Fibroblast of skin of right quadriceps (primary cell): ENCODE measurements at places on chromosomes 1 and 21.

GRCh38 chr1:248688527-248689298 lies 13.9 kb downstream of the OR14I1 start:
- DNase-seq: no peak

DNA sequence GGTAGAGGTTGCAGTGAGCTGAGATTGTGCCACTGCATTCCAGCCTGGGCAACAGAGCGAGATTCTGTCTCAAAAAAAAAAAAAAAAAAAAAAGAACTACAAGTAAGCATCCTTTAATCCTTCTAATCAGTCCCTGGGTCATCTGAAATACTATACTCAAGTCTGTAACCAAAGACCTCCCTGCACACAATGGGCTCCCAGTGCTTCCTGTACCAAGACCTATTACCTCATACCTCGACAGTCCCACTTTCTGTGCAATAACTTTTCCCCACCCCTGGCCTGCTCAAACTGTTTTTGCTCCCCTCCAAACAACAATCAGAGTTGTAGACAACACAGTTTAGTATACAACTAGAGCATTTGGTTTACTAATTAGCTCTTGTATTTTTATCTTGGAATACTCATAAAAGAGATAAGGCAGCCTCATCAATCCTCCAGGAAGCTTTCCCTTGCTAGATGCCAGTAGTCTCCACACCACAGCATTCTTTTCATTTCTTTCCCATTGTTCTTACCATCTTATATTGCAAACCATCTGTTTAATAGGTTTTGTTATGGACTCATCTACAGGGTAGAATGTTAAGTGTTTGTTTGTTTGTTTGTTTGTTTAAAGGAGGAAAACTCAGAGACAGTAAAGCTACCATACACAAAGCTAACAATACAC lies 19.2 kb upstream of the RLF start:
- DNase-seq: no peak

GRCh38 chr1:12634156-12634555 lies 9.7 kb upstream of the AADACL4 start:
- DNase-seq: no peak

GRCh38 chr1:64471218-64472039 lies 1.5 kb downstream of the CACHD1 start:
- DNase-seq: peak; percentile 50

GRCh38 chr1:16243936-16244649 lies 7.1 kb upstream of the CPLANE2 start:
- DNase-seq: peak; percentile 73

- DNase-seq: no peak
Measured at GRCh38 chr1:25654109-25654660, 37.6 kb downstream of the MAN1C1 start.

- no peak for DNase-seq
Measured at GRCh38 chr1:7418442-7419080, 352.5 kb upstream of the VAMP3 start.

DNA sequence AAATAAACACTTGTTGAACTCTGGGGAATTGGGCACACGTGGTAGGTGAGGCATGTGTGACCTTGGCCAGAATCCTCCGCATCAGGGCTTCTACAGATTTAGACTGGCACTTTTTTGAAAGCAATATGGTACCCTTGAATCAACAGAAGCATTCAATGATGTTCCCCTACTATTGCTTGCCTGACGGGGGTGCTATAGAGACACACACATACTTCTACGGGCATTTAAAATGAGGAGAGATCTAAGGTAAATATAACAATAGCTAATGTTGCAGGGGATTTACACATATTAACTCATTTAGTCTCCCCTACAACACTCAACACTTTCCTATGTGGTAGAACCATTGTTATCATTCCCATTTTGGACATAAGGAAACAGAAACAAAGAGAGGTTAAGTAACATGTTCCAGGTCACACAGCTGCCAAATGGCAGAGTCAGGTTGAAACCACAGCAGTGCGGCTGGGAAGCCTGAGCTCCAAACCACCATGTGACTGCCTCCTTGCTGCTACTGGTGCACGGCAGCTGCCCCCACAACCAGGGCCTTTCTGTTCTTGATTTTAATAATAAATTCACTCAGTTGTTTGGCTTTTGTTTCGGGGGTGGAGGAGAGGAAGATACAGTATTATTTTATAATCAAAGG lies 147.4 kb downstream of the ZNF281 start:
- DNase-seq: no peak

DNA sequence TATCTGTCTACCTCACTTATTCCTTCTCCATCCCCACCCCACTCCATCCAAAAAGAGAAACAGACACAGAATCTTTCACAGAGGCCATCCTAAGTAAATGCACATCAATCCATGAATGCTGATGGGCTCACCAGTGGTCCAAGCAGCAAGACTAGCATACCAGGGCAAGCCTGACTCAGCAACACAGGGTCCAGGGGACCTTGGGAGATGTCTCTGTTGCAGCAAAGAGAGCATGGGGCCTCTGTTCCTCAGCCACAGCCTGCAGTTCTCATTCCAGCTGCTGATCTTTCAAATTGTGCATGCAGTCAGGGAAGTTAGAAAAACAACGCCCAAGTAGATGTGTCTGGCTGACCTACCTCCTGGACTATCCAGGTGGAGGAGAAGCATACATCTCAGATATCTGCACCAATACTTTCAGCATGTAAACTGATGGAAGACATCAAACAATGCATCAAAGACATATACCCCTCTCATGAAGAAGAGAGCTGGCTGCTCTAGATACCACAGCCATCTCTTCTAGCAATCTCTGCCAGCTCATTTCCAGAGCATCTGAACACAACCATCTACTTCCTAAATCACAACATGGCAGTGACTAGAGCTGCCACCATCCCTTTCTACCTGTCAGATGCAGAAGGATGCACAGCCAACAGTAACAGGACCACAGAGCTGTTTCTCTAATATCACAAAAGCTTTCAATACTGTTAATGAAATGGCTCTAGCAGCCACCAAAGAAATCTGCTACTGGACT lies 54.5 kb downstream of the CD34 start:
- DNase-seq: no peak

GRCh38 chr1:16905868-16906702 lies 10.3 kb downstream of the RNU1-2 start:
- DNase-seq: peak; percentile 59

GRCh38 chr1:181737056-181737455 lies 253.7 kb downstream of the CACNA1E start:
- DNase-seq: no peak

DNA sequence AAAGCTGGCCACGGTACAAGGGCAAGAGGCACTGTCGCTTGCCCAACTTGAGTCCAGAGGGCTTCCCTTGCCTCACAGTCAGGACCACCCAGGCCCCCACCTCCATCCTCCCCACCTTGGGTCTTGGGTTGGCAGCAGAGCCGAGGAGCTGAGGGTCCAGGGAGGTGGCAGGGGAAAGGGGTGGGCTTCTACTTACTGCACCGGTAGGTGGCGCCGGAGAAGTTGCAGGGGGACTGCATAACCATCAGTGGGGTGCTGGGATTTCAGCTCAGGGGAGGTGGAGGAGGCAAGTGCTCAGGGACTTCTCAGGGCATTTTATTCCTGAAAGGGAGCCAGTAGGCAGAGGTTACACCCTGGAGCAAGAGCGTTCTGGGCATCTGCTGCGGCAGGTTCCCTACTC lies 44.0 kb downstream of the TRIM62 start:
- peak; percentile 38 for DNase-seq

- DNase-seq: no peak
Measured at GRCh38 chr1:184771190-184771691, 16.6 kb upstream of the EDEM3 start.

GRCh38 chr1:86200901-86201300 lies 44.3 kb upstream of the COL24A1 start:
- DNase-seq: no peak

DNA sequence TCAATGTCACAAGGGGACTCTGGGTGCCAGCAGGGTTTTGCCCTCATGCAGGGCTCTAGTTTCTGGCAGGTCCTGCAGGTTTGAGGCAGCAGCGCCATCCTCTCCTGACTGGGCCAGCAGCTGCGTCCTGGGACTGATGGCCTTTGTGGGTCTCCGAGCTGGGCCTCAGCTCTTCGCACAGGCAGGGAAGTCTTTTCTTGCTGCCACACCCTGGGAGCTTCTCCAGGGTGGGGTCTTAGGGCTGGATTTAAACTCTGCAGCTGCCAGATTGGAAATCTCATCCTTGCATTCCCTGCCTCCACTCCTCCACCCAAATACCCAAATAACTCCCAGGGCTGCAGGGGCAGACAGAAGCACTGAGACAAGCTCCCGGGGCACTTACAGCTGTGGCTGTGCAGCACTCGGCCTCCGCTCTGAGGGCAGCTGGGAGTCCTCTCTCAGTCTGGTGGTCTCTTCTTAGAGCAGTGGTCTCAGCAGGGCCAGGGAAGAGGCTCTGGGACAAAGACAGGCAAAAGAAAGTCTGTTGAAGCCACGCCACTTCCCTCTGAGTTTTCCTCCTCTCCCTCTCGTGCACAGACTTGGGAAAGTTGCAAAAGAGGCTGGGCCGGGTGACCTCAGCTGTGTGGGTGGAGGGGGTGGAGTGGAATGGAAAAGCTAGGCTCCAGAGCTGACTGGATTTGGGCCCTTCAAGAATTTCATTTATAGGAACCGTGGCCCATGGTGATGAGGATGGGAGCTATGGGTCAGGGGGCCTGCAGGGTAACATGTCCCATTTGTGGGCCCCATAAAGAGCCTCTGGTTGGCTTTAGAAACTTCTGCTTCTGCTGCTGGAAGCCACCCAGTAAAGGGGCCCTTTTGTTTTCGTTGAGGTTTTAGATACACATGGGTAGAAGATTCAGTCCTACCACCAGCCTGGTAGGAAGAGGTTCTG lies at the start of gene RAB7B:
RAB7B (minus strand) TSS at position 525 of the 931 bp plus-strand sequence. CDS start 9,260 bp downstream, outside the sequence.
- peak; percentile 73 for DNase-seq

DNA sequence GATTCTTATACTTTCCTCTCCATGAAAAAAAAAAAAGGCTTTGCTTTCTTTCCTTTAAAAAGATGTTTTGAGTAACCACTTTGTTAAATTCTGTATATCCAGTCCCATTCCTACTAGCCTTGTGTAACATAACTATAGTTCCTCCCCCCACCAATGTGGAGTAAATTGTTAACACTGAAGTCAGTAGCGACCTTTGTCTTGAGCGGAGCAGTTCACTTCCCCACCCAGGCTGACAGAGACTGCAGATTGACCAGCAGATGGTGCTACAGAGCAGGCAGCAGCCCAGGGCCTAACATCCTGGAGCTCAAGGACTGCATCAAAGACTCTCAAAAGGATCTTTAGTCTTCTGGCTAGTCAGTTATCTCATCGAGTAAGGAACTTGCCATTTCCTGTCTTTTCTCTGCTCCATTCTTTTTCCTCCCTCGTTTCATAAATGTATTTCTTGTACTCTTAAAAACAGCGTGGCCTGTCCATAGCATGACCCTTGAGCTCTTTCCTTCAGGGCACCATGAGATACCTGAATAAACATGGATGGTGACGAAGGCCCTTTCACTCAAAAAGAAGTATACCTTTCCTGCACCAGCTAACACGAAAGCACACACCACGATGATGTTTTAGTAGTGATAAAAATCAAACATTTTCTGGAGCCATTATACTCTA lies 503.5 kb upstream of the PKN2 start:
- peak; percentile 81 for DNase-seq

- no peak for DNase-seq
Measured at GRCh38 chr1:59005491-59006288, 221.8 kb upstream of the JUN start.

DNA sequence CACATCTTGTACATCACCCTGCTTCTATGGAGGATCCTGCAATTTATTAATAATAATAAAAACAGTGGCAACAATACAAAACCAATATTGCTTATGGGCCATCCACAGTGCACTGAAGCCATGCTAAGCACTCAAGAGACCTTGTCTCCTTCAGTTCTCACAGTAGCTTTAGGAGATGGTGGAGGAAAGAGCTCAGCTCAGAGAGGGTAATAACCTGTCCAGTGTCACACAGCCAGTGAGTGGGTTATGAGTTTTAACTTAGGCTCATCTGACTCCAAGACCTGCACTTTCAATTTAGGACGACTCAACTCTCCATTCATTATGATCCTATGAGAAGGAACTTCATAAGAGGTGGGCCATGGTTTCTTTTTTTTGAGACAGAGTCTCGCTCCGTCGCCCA lies 347.6 kb upstream of the RUNX1 start:
- DNase-seq: no peak

DNA sequence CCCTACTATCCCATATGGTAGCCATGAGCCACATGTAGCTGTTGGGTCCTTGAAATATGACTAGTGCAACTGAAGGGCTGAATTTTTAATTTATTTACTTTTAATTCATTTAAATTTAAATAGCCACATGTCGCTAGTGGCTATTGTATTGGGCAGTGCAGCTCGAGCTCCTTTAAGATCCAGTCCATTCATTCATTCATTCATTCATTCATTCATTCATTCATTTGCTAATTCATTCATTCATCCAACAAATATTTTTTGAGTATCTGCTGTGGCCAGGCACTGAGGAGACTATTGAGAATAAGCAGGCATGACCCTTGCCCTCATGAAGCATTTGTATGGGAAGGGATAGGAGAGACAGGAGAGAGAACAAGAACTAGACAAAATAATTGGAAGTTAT lies 29.5 kb upstream of the ACOT11 start:
- no peak for DNase-seq

DNA sequence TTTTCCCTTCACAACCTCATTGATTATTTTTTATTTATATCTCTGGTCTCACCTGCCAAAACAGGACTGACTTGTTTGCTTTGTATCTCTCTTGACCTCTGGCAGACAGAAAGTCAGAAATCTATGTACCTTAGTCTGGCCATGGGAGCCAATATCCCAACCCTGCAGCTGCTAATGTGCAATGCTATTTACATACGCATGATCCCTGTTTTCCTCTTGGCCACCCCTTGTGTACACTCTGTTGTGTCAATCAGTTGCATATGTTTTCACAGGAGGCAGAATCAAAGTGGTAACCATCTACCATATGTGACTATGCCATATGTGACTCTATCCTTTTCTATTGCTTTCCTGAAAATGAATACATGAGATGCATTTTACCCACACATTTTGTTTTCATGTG lies 688.8 kb downstream of the PLA2G4A start:
- DNase-seq: no peak

DNA sequence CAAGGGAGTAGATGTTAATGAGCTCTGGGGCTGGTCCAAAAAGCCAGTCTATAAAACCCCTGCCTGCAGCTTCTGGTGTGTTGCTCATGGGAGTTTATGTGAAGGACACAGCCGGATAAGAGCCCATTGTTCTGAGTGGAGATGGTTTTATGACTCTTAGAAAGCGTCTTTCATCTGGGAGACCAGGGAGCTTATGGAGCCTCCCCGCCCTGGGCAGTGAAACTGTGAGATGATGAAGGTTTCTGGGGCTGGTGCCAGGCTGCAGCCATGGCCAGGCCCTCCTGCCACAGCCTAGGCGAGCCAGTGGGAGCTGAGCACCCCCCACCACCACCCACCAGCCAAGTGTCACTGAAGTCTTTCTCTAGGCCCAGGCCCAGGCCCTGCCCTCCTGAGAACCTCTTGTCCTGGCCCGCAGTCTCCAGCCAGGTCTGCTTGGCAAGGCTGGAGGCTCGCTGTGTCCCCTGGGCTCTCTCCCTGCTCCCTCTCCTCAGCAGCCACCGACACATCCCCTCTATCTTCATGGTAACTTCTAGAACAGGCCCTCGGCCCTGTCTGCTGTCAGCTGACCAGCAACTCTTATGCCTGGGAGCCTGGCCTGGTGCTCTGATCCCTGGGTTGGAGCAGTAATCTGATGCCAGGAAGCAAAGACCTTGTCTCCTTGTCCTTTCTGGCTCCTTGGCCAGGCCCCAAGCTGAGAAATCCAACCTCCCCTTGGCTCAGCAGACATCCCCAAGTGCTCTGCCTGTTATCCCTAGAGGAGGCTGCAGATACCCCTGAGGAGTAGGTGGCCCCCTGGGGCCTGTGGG lies 7.6 kb upstream of the ARHGEF10L start:
- DNase-seq: no peak

GRCh38 chr1:238466459-238466858 lies 575.7 kb upstream of the ZP4 start:
- peak; percentile 41 for DNase-seq

- no peak for DNase-seq
Measured at GRCh38 chr1:43074244-43074643, 97.8 kb downstream of the EBNA1BP2 start.
